ENCODE measurements at places on chromosomes 2 and 18. TPM values are rescaled to one million over a fixed set of nuclear protein-coding genes. Genes with fewer than 3 reads are reported as not detected.

Gene ICOS
- total RNA-seq, result 0.49 TPM

Gene CUL3
- total RNA-seq, result 65.1 TPM

Gene CD302
- total RNA-seq, result 65.6 TPM

Gene NOP58
- total RNA-seq, result 49.2 TPM

Gene CYP1B1
- total RNA-seq, result 115 TPM

Gene GCG
- 0.62 TPM for total RNA-seq

Gene SOX11
- total RNA-seq, result not detected

Gene PMAIP1
- 0.24 TPM for total RNA-seq

Gene MOGAT1
- total RNA-seq, result not detected

Gene MYO7B
- 2.0 TPM for total RNA-seq

Gene DYNC2LI1
- 24.6 TPM for total RNA-seq

Gene UGT1A8
- not detected for total RNA-seq

Gene DYNAP
- not detected for total RNA-seq

Gene FIGLA
- not detected for total RNA-seq

Gene SLC38A11
- total RNA-seq, result 1.4 TPM

Gene CYRIA
- 12.8 TPM for total RNA-seq

Gene ZNF519
- total RNA-seq, result 6.1 TPM

Gene PER2
- total RNA-seq, result 25.1 TPM

Gene ANKRD30B
- total RNA-seq, result not detected
